ENCODE measurements at places on chromosomes 11 and 22.

- peak; percentile 75 for DNase-seq
Measured at GRCh38 chr11:93652161-93652597, 9.3 kb upstream of the CEP295 start.

- no peak for DNase-seq
Measured at GRCh38 chr22:27232077-27232476, 569.5 kb downstream of the MN1 start.

GRCh38 chr22:44341431-44342346, 28.9 kb upstream of the SHISAL1 start:
- peak; percentile 62 for DNase-seq

- no peak for DNase-seq
Measured at GRCh38 chr11:70352601-70353000, 45.7 kb upstream of the CTTN start.

- DNase-seq = no peak
Measured at GRCh38 chr11:69654001-69654659, 13.2 kb downstream of the CCND1 start.

DNA sequence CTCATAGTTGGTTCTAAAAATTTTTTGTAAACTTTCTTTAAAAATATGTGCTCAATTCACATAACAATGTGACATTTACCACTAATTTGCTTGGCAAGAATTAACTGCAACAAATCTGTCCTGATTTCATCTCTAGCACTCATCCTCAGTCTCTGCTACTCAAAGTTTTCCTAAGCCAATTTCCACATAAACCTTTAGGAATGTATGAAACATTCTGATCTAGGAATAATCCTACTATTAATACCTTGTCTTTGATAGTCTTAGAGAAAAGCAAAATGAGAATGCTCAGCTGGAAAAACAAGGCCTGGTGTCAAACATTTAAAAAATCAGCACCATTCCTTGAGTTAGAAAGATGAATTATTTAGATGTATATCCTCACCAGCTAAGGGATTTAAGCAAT, 114.3 kb downstream of the CD44 start:
- DNase-seq = no peak

All from tongue (tissue), 3 donors.